Stimulated activated CD8-positive, alpha-beta memory T cell treated with anti-CD3 and anti-CD28 coated beads, Interleukin-4, amount 100 ng/mL, for 4 hours (primary cell): ENCODE measurements at places on chromosomes 11 and 22.

DNA sequence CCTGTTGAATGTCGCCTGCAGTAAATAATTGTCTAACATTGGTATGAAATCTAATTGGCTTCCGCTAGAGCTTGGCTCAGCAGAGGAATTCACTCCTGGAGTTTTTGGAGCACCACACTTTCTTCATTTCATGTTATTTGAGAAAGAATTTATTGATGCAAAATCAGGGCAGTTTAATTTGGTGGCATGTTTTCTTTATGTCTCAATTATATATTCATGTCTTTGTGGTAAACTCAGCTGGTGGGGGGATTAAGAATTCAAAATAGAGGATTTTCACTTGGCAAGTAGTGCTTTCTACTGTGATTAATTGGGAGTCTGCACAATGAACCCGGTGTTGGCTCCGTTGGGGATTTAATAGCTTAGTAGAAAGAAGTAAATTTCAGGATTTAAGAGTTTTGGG lies 784.4 kb downstream of the NTM start:
- DNase-seq = no peak

DNA sequence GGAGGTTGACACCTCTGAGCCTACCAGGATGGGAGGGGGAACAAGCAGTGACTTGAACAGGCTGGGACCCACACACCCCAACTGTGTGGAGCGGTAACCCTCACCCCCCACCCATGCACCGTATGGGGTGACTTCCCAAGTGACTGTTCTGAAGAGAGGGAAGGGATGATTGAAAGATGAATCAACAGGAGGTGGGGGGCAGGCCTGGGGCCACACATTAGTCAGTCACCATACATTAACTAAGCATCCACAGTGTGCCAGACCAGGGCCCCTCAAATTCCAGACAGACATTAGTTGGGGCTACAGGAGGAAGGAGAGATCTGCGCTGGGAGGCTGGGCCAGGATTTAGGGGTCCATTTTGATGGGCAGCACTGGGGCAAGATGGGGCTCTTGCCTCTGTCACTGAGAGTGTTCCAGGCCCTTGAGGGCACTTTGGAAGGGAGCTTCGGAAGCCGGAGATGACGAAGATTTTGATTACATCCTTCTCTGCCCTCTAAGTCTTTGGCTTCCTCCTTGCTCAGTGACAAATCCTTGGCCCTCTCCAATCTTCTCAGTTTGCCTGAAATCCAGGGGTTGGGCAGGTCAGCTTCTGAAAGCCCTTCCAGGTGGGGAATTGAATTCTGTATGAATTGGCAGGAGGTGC lies 966 bp downstream of the SMTN start:
- DNase-seq = no peak

- DNase-seq = no peak
These were observed 194.5 kb downstream of the NAV2 start for GRCh38 chr11:19907008-19907579.

GRCh38 chr11:45146072-45147016 lies at the start of gene PRDM11:
Gene PRDM11, plus strand, starts transcription at chr11:45146639. Its CDS starts 35,128 bp downstream, at chr11:45181767.
- DNase-seq = peak; percentile 13

- no peak for DNase-seq
These were observed 543 bp upstream of the AP2A2 start for GRCh38 chr11:925158-925495.

- DNase-seq = no peak
These were observed 607.9 kb downstream of the BUD13 start for GRCh38 chr11:116164843-116165242.

DNA sequence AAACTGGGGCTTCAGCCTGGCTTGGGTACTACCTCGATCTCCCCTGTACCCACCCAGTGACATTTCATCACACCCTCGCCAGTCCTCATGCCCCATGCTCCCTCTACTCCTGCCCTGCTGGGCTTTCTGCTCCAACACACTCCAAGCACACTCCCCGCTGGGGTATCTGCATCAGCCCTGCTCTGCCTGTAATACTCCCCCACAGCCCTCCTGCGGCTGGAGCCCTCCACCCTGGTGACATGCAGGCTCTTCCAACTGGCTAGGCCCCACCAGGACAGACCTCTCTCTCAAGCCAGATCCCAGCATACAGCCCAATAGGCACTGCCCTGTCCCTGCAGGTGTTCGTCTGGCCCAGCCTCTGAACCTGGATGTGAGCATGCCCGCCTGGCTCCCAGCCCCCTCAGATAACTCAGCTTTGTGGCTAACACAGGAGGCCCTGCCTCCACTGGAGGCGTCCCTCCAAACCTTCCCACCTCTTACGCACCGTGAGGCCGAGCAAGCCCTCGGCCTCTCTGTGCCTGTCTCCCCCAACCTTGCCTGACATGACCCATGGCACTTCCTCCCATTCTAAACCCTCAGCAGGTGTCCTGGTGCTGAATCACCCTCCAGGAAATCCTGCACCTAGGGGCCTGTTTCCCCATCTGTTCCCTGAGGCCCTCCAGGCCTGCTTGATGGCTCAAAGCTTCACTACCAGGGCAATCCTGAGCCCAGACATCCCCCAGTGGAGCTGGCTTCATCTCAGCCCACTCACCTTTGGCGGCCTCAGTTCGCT lies 33.5 kb upstream of the TXNRD2 start:
- no peak for DNase-seq

DNA sequence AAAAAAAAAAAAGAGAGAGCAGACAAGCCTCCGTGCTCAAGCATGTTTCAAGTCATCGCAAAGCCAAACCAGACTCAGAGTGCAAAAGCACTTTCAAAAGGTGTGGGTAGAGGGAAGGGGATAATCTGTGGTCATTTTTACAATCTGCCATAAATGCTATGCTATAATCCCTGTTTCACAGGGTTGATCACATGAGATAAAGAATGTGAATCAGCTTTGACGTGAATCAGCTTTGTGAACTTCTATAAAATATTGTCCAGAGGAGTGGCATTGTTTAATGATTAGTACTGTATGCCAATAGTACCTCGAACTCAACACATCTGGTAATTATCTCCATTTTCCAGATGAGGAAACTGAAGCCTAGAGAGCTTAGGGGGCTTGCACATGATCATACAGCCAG lies 20.0 kb upstream of the POLD3 start:
- no peak for DNase-seq

- no peak for DNase-seq
These were observed 15.6 kb downstream of the E2F8 start for GRCh38 chr11:19225123-19225522.
